Activated naive CD4-positive, alpha-beta T cell (primary cell): ENCODE measurements at places on chromosomes 16 and 17.

GRCh38 chr17:81608082-81608481 is 28.8 kb downstream of the NPLOC4 start:
- DNase-seq = no peak

DNA sequence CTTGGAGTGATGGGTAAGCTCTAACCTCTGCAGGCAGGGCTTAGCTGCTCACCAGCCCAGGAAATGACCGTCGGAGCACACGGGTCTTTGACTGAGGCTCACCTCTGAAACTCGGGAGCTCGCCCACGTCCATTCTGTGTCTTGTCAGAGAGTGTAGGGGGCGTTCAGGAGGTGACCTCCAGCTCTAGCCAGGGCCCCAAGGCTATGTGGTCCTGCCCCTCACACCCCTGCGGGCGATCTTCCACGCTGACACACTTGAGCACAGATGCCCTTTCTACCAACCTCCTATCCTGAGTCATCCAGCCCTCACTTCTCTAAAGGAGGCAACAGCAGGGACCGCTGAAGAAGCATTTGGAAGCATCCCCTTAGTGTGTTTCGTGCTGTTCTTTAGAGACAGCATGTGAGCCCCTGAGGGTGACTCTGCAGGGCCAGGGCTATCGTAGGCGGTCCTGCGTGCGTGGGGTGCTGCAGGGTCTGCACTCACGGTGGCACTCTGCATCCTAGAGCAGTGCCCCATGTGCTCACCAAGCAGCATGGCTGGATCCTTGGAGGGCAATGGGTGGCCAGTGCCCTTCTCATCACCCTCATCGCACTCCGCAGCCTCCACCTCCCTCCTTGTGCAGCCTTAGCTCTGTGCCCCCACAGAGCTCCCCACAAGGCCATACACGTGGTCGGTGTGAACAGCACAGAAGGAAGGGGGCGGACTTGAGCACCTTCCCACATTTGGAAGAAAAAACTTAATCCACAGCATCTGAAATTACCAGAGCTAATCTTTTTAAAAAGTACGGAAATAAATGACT is 33.8 kb downstream of the SLC47A1 start:
- no peak for DNase-seq

GRCh38 chr17:39972271-39972670 is 8.3 kb upstream of the PSMD3 start:
- DNase-seq = no peak

GRCh38 chr17:28928061-28928460 is 23.3 kb downstream of the PHF12 start:
- DNase-seq = no peak

GRCh38 chr17:21177401-21177800 is 36.6 kb downstream of the TMEM11 start:
- no peak for DNase-seq

- peak; percentile 76 for DNase-seq
Observed at GRCh38 chr16:77807-78443, at the start of gene MPG. MPG (plus strand) TSS chr16:78225; CDS start chr16:78310, 85 bp downstream.
